HCT116 (cell line): ENCODE measurements at places on chromosomes 5 and 9.
A peak's percentile ranks its signal among the peaks of the same experiment; 100 is the strongest.

- peak; percentile 15 for DNase-seq
These were observed 15.1 kb downstream of the SLC28A3 start for GRCh38 chr9:84325347-84325973.

DNA sequence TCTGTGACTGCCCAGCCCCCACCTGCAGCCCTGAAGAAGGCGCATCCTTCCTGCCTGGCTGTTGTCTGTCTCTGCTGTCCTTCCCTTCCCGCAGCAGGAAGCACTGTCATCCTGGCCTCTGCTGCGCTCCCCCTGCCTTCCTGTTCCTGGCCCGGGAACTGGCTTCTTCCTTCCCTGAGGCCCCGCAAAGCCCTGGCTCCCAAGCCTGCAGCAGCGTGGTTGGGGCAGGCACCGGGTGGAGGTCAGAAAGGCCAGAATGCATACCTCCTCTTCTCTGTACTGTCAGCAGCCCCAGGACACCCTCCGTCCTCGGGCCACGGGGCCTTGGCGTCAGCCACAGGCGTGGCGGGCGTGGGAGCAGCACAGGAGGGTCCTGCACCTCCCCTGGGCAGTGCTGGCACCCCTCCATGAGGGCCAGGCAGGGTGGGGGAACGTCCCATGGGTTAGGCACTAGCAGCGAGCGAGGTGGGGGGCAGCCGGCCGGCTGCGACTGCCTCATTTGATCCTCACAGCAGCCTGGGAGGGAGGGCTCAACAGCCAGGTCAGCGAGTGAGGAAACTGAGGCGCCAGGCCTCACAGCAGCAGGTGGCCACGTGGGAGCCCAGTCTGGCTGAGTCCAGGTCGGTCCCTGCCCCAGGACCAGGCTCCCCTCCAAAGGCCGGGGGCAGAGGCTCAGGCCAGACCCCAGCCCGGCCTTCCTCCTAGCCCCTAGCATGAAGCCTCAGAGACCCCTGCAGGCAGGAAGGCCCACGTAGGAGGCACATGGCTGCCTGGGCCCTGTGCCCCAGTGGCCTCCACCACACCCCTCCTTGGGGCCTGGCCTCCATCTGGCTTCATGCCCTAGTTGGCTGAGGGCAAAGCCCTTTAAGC, 9.4 kb downstream of the FLT4 start:
- DNase-seq, result no peak

- DNase-seq, result no peak
These were observed 5.9 kb downstream of the SLC23A1 start for GRCh38 chr5:139377226-139377625.

GRCh38 chr5:168186289-168187074, 105.0 kb upstream of the WWC1 start:
- DNase-seq, result no peak

GRCh38 chr9:87063871-87064270, 116.6 kb upstream of the GAS1 start:
- DNase-seq, result no peak

GRCh38 chr5:179901462-179901861, 6.2 kb downstream of the TBC1D9B start:
- no peak for DNase-seq

- no peak for DNase-seq
These were observed 155.4 kb downstream of the GOLPH3 start for GRCh38 chr5:32018476-32019436.

DNA sequence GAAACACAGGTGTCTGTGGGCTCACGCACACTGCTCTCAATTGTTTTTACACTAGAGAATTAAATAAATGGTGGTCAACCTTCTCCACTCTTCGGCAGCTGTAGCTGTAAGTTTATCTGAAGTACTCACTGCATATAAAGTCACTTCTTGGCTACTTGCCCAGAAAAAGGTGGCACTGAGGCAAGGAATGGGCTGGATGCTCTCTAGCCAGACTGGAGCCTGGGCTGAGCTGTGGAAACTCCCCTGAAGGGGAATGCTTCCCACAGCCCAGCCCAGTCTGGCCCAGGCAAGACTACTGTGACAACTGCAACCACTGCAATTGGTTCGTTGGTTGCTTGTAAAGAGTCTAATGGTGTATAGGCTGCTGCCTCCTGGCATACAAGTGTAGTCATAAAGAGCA, 4.5 kb downstream of the LEAP2 start:
- no peak for DNase-seq

DNA sequence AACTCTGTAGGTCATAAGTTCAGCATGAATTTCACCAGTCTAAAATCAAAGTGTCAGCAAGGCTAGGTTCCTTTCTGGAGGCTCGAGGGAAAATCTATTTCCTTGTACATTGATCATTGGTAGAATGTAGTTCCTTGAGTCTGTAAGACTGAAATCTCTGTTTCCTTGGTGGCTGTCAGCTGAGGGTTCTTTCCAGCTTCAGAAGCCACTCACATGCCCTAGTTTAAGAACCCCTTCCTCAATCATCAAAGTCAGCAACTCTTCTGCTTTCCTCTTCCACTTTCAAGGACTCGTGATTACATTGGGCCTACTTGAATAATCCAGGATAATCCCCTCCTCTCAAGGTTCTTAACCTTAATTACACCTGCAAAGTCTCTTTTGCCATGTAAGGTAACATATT, 4.9 kb upstream of the SCAMP1 start:
- no peak for DNase-seq

DNA sequence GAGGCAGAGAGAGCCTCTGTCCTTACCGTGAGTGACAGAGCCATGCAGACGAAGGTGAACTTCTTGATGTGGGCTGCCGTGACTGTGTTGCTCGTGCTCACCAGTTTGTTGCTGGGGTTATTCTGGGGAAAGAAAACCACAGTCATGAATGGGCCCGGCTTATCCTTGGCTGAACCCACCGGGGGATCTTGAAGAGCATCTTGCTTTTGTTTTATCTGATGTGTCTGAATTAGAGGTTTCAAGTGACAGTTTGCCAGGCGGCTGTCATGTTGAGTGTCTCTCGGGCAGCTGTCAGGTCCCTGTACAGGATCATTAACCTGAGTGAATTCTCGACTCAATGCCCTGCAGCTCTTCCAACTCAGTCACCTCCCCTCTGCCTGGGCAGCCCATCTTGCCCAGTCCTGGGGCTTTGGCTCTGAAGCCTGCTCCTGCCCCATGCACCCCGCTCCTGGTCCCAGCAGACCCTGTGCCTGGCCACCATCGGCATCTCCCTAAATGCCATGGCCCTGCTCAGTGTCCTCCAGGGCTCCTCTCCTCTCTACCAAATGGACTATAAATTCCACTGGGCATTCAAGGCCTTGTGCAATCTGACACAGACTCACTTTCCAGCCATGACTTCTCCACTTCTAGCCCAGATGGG, 77.4 kb downstream of the OTULIN start:
- no peak for DNase-seq

GRCh38 chr9:83906144-83906543, 15.1 kb downstream of the KIF27 start:
- DNase-seq, result no peak

DNA sequence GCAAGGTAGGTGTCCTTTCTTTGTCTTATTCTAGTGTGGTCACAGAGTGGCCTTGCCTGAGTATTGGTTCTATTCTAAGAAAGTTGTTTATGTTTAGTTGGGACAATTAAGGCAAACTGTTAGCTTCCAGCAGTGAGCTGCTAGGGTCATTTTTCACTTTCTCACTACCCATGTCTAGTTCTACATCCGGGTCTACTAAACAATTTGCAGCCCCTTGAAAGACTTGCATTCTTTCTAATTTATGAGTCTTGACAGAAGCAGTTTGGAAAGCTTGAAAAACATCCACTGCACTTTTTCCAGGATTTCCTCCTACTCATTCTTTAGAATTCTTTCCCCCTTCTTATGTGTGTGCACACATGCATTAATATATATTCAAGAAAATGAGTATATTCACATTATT, 892.2 kb upstream of the ACO1 start:
- DNase-seq, result no peak

GRCh38 chr9:27943501-27943900, 370.2 kb upstream of the C9orf72 start:
- DNase-seq, result no peak

GRCh38 chr5:109143031-109143430, 266.7 kb downstream of the PJA2 start:
- DNase-seq, result no peak

DNA sequence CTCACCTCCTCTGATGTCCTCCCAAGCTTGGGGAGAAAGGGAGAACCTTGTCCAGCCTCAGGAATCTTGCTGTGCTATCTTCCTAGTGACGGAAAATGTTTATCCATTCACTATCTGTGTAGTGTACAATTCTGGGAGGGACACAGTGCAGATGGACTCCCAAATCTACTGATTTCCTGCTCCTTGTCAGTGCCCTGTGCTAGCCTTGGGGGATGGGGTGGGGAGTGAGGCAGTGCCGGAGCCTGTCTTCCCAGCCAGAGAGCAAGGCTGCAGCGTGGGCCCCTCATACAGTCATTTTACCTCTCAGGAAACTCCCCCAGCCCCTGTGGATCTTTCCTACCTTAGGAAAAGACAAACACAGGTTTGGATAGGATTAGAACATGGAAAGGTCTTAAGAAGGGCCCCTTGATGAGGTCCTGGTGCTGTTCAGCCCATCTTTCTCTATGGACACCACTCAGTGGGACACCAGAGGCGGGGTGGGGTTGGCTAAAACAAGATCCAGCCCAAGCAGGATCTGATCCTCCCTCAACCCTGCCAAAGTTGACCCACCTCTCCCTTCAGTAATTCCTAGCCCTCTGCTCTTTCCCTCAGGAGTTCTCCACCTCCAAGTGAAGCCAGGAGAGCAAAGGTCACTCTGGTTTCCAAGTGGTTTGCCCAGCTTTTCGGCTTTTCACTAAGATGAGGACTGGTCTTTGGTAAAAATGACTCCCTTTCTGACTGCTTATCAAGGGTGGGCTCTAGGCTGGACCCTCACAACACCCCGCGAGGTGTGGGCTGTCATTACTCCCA, 3.4 kb downstream of the DOLK start:
- DNase-seq, result no peak

GRCh38 chr5:94309141-94309540, 309.3 kb downstream of the KIAA0825 start:
- DNase-seq, result no peak

GRCh38 chr9:95507464-95508241, 9.1 kb downstream of the PTCH1 start:
- peak; percentile 63 for DNase-seq

GRCh38 chr5:2257326-2258244, 374.9 kb upstream of the IRX4 start:
- DNase-seq, result no peak

- no peak for DNase-seq
These were observed 690.3 kb upstream of the DMAC1 start for GRCh38 chr9:8489835-8490234.

GRCh38 chr5:153896117-153896516, 142.6 kb downstream of the FAM114A2 start:
- DNase-seq, result no peak
